Activated naive CD4-positive, alpha-beta T cell treated with anti-CD3 and anti-CD28 coated beads, Interleukin-2, amount 50 U/mL, for 72 hours (primary cell): ENCODE measurements at places on chromosomes 2 and 18. TPM values are rescaled to one million over a fixed set of nuclear protein-coding genes. Genes with fewer than 3 reads are reported as not detected.

GRCh38 chr2:127051116-127052056 lies 55.6 kb downstream of the BIN1 start:
- no peak for DNase-seq

- no peak for DNase-seq
Measured at GRCh38 chr18:62979176-62979575, 263.8 kb downstream of the PHLPP1 start.

Gene SESTD1
- total RNA-seq = 16.0 TPM

GRCh38 chr2:133627741-133628140 lies 59.5 kb upstream of the NCKAP5 start:
- no peak for DNase-seq

GRCh38 chr2:220833446-220833845 lies 738.7 kb downstream of the EPHA4 start:
- DNase-seq = no peak

DNA sequence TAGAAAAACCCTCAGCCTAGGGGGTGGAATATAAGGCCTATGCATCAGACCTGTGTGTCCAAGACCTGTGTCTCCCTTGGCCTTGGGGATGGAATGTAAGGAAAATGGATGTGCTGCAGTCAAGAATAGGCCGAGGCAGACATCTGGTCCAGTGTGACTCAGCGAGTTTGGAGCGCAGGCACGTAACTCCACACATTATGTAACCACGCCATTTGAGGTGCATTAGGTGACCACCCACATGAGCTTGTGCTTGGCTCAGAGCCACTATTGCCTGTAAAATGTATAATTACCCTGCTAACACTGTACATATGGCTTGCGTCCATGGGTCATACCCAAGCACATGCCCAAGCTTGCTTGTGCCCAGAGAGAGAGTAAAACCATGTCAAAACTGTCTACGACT lies 580.9 kb upstream of the HNMT start:
- no peak for DNase-seq

DNA sequence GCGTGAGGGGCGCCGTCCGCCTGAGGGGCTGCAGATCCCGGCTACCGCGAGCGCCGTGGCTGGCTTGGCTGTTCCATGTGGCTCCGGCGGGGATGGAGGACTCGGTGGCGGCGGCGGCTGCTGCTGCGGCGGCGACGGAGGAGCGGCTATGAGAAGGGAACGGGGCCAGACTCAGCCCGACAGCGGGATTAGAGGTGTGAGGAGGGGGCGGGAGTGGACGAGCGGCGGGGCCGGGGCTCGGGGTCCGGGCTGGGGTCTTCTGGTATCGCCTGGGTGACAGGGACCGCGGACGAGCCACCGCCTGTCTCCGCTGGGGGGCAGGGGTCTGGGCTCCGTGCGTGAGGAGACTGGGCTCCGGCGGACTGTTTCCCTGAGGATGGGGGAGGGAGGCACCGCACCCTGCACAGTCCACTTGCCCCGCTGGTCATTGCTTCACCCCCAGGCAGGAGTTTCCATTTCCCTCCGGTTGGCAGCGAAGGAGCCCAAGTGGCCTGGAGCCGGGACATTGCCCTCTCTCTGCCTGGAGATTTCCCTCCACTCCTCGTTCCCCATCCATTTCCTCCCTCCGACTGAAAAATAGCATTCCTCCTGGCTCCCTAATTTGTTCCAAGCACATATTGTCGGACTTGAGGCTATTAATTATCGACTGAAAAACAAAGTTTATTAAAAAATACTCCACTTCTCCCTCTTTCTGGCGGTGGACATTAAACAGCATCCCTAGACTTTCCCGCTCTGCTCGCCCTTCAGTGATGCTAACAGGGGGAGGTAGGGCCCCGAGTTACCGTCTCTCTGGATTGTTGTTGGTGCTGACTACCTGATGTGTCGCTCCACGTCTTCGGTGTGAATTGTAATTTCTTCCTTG lies 577 bp downstream of the EHBP1 start:
- DNase-seq = no peak

DNA sequence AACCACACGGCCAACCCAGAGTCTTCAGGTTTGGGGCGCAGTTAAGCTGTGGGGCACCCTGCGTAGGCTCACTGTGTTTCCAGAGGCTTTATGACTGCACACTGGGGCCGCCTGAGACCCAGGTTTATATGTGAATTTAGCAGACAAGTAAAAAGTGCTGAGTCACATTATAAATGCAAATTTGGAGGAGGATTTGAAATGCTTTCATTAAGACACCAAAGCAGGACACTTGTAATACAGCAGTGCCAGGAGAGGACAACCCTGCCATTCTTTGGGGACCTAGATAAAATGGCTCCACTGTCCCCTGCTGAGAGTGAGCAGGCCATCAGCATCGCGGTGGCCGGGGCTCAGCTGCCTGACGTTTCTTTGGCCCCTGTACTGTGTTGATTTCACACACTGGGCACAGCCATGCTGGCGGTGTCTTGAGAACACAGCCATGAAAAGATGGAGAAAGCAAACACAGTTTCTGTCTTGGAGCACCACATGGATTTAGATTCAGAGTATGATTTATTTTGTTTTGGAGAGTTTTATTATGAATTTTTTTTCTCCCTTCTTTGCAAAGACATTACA lies 10.2 kb downstream of the ACKR3 start:
- no peak for DNase-seq

DNA sequence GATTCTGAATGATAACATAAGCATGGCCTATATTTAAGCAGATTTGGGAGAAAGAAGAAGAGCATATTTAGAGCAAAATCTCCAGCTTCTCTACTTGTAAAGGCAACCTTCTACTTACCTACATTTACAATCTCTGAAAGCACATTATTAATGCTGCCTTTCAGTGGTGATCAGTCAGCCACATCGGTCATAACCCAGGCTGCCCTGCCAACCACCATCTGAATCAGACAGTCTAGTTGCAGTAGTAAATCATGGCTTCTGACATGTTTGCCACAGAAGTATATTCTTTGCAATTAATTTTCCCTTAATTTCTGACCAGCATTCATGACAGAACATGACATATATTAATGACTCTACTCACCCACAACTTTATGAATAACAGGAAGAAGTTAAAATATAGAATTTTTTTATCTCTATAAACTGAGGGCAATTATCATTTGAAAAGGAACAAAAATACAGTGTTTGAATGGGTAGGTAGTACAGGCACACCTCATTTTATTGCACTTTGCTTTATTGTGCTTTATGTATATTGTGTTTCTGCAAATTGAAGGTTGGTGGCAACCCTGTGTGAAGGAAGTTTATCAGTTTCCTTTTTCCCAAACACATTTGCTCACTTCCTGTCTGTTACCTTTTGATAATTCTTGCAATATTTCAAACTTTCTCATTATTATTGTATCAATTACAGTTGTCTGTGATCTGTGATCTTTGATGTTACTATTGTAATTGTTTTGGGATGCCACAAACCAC lies 531.6 kb upstream of the CHAC2 start:
- DNase-seq = no peak

Gene ANKRD53
- total RNA-seq = 0.60 TPM

DNA sequence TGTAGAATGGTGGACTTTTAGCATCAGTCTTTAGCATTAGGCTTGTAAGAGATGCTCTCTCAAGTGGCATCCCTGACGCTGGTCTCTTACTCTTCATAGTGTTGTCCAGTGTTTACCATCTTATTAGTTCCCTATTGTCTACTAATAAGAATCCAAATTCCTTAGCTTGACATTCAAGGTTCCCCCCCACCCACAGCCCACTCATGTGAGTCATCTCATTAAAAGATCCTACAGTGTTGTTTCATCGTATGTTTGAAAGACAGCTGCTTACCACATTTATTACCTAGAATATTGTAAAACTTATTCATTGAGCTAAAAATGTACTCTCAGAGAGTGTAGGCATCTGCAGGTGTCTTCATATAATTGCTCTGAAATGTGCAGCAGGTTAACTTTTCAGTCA lies 28.5 kb downstream of the EIF5B start:
- no peak for DNase-seq

GRCh38 chr2:150063432-150063889 lies 424.0 kb downstream of the RND3 start:
- DNase-seq = no peak

DNA sequence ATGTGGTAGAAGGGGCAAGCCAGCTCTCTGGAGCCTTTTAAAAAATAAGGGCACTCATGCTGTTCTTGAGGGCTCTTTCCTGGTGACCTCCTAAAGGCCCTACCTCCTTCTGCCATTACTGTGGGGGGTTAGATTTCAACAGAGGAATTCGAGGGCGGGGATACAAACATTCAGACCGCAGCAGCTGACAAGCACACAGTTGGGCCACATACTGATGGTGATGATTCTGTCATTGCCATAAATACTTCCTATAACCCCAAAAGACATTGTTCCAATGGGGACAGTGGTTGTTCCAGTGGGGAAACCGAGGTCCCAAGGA lies 67.0 kb downstream of the TSHZ1 start:
- no peak for DNase-seq

- DNase-seq = no peak
Measured at GRCh38 chr18:75169411-75169810, 39.5 kb downstream of the PTGR3 start.

DNA sequence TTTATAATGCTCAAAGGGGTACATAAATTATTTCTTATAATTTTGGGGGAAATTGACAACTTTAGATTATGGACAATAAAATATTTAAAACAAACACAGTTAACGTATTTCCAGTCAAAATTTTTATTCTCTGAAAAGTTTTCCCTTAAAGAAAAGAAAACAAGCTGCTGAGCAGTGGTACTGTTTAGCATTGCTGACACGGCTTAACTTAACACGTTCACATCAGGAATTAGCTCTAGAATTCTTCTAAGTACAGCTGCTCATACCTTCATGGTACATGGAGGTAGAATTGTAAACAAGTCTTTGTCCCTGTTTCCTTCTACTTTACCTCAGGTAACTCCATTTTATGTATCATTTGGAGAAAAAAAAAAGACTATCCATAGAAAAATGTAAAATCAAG lies 2.0 kb downstream of the SLC38A11 start:
- no peak for DNase-seq

GRCh38 chr2:118202707-118203303 lies 114.5 kb downstream of the INSIG2 start:
- DNase-seq = no peak

Gene TM4SF20
- not detected for total RNA-seq

DNA sequence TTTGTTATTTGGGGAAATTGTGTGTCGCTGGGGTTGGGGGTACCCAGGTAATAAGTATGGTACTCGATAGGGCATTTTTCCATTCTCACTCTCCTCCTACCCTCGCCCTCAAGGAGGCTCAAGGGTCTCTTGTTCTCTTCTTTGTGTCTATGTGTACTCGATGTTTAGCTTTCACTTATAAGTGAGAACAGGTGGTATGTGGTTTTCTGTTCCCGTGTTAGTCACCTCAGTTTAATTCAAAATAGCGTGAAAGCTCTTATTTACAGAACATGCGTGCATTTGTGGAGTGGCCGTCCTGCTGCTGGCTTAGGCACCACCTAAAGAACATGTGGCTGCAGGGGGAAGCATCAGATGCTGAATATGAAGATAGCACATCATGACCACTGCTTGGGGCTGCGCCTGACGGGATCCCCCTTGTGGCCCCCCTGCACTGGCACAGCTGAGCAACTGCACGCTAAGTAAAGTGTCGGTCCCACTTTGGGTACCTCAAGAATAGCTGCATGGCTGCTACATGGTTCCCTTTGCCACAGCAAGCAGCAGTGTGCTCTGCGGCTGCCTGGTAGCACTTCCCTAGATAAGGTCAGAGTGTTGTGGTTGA lies 569.0 kb downstream of the DCDC2C start:
- DNase-seq = no peak

- no peak for DNase-seq
Measured at GRCh38 chr2:133266041-133266925, 302.0 kb downstream of the NCKAP5 start.
